Activated naive CD4-positive, alpha-beta T cell treated with anti-CD3 and anti-CD28 coated beads, Interleukin-2, amount 10 ng/mL, durations not matched to agents 7 days and 5 days (primary cell): ENCODE measurements at places on chromosomes 7 and 10.

DNA sequence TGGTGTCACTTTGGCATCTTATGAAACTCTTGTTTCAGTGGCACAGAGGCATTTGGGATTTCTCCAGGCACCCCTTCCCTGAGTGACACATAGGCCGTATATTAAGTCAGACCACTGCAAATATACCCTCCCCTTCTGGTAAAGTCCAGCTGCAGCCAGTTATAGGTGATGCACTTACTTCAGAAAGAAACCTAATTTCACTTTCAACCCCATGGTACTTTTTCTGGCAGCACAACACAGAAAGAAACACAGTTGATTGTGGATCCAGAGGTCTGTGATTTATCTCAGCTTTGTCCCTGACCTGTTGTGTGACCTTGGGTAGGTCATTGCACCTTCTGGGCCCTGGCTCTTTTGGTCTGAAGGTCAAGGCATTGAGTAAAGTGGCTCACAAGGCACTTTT lies 173.2 kb downstream of the BUB3 start:
- DNase-seq = no peak
- H3K36me3 ChIP-seq = no peaks in the 10 kb centered on the region
- no peak overlapping the region for H3K27ac ChIP-seq

- peaks cover 8% of the 10 kb centered on the region for H3K27me3 ChIP-seq
- no peaks in the 10 kb centered on the region for H3K4me1 ChIP-seq
- DNase-seq = no peak
- no peaks in the 10 kb centered on the region for H3K36me3 ChIP-seq
These were observed 83.3 kb upstream of the MKLN1 start for GRCh38 chr7:131244259-131244852.

- H3K27me3 ChIP-seq = peaks cover 51% of the 10 kb centered on the region
- H3K36me3 ChIP-seq = peaks cover 4% of the 10 kb centered on the region
- no peak overlapping the region for H3K27ac ChIP-seq
- no peak overlapping the region for H3K4me3 ChIP-seq
- H3K4me1 ChIP-seq = peaks cover 19% of the 10 kb centered on the region
These were observed 98.1 kb downstream of the TCF7L2 start for GRCh38 chr10:113047963-113048781.

GRCh38 chr7:121385800-121386179 lies 10.3 kb downstream of the FAM3C start:
- peaks cover 4% of the 10 kb centered on the region for H3K36me3 ChIP-seq
- no peak overlapping the region for H3K4me3 ChIP-seq
- no peak overlapping the region for H3K27ac ChIP-seq
- DNase-seq = no peak
- H3K4me1 ChIP-seq = peaks cover 40% of the 10 kb centered on the region

DNA sequence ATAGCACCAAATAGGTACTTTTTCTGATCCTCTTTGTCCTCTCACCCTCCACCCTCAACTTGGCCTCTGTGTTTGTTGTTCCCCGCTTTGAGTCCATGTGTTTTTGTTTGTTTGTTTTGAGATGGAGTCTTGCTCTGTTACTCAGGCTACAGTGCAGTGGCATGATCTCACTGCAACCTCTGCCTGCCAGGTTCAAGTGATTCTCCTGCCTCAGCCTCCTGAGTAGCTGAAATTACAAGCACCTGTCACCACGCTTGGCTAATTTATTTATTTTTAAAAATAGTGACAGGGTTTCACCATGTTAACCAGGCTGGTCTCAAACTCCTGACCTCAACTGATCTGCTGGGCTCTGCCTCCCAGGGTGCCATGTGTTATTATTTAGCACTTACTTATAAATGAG lies 5.3 kb downstream of the ZNF273 start:
- H3K27me3 ChIP-seq = no peaks in the 10 kb centered on the region
- no peak for DNase-seq
- H3K27ac ChIP-seq = no peak overlapping the region
- peaks cover 34% of the 10 kb centered on the region for H3K4me1 ChIP-seq
- no peak overlapping the region for H3K4me3 ChIP-seq

GRCh38 chr10:94011296-94011695 lies 17.6 kb downstream of the PLCE1 start:
- no peak overlapping the region for H3K4me3 ChIP-seq
- no peaks in the 10 kb centered on the region for H3K4me1 ChIP-seq
- H3K27ac ChIP-seq = no peak overlapping the region
- no peaks in the 10 kb centered on the region for H3K36me3 ChIP-seq
- no peak for DNase-seq

GRCh38 chr7:2655870-2656614 lies 24.3 kb downstream of the TTYH3 start:
- H3K36me3 ChIP-seq = no peaks in the 10 kb centered on the region
- H3K4me3 ChIP-seq = no peak overlapping the region
- no peaks in the 10 kb centered on the region for H3K4me1 ChIP-seq

GRCh38 chr10:126247446-126247975 lies 140.8 kb downstream of the ADAM12 start:
- no peak overlapping the region for H3K4me3 ChIP-seq
- DNase-seq = no peak
- no peak overlapping the region for H3K27ac ChIP-seq
- H3K27me3 ChIP-seq = no peaks in the 10 kb centered on the region
